ENCODE measurements at places on chromosomes 5 and 9.
A peak's percentile ranks its signal among the peaks of the same experiment; 100 is the strongest.

- no peak for DNase-seq
Measured at GRCh38 chr5:133930813-133931090, 37.7 kb downstream of the C5orf15 start.

DNA sequence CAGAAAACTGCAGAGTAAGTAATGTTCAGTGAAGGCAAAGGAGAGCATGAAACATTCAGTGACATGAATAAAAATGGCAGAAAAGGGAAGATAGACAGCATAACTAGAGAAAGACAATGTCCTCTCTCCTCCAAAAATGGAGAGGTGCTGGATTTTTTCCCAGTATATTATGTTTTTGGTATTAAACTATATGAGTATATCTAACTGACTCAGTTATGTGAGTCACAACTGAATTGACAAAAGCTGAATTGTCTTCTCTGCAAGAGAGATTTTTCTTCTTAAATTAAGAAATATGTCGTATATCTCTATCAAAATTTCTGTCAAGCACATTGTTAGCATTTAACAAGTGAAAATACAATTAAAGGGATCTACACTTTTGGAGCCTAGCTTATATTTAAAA, 375.1 kb downstream of the CHSY3 start:
- no peak for DNase-seq

GRCh38 chr9:69599232-69599971, 72.8 kb downstream of the APBA1 start:
- DNase-seq = no peak

DNA sequence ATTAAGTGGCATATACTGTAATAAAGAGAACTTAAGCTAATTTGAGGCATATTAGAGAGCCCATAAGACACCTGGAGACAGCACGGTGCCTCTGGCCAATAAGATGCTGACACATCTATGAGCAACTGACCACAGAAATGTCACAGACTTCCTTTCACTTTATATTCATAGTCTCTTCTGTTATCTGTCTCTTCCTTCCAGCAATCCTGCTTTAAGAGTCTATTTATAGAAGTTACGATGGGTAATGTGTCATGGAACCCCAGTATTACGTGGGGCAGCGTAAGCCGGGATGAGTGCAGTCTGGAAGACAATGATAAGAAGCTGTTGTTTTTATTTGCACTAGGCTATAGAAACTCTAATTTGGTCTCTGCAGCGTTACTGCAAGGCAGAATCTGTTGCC, 136.8 kb downstream of the CFAP90 start:
- DNase-seq = no peak

DNA sequence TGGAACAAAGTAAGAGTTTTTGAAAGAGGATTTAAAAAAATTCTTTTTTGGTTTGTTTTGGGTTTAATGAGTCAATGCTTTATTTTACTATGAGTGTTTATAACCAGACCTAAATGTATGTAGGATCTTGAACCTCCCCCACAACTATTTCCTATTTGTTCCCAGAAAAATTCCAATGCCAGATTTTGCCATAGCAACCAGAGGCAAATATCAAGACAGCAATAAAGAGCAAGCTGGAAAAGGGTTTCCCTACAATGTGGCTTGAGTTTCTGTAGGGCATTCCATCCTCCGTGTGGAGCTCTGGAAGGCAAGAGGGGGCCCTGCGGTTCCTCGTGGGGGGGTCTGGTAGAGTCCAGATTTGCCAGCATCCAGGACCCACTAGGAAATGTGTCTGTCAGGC, 27.8 kb upstream of the GDNF start:
- no peak for DNase-seq

GRCh38 chr5:88880201-88880600, 2.8 kb downstream of the MEF2C start:
- no peak for DNase-seq

DNA sequence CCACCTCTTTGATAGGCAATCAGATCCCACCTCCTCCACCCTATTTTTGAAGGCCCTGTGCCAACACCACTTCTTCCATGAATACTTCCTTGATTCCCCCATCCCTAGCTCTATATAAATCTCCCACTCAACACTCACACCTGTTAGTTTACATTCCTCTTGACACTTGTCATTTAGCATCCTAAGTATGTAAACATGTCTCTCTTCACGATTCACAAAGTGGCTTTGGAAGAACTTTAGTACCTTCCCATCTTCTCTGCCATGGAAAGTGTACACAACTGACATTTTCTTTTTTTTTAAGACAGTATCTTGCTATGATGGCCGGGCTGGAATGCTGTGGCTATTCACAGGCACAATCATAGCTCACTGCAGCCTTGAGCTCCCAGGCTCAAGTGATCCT, 1.5 kb upstream of the FXN start:
- DNase-seq = no peak

- DNase-seq = no peak
Measured at GRCh38 chr5:113213551-113214425, 221.0 kb downstream of the TSSK1B start.

GRCh38 chr5:144248015-144248414, 77.3 kb downstream of the KCTD16 start:
- no peak for DNase-seq

- DNase-seq = no peak
Measured at GRCh38 chr9:128145536-128145935, 3.7 kb upstream of the LCN2 start.

- peak; percentile 49 for DNase-seq
Measured at GRCh38 chr5:95620030-95620869, at the start of gene GPR150. Gene GPR150, plus strand, starts transcription at chr5:95620087. Its CDS starts 189 bp downstream, at chr5:95620276.

DNA sequence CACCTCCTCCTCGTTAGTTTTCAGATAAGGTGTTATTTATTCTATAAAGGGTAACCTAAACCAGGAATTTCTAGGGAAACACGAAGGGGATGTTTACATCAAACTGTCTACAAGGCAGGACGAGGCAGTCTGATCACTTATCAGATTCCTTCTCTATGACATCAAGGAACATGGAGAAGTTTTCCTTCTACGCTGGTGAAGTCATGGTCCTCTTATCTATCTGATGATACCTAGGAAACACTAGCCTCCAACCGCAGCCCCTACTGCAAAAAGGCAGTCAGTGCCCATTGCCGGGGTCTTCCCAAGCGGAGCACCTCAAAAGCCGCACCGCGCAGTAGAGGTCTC, 1.5 kb downstream of the MPDZ start:
- DNase-seq = no peak

DNA sequence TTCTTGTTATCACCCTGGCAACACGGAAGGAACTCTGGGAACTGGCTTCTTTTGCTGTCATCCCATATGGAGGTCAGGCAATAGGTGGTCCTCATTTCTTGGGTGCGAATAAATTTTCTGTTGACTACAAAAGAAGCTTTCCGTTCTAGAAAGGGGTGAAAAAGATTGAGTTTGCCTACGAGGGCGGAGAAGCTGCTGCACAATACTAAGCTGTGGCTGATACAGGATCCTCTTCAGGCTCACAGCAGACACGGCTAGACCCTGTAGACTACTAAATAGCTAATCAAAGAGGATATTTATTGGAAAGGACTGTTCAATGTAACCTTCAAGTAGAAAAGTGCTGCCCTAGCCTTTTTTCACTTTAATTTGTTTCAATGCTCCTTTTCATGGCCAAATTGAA, 58.1 kb downstream of the TJP2 start:
- DNase-seq = no peak

GRCh38 chr5:96781031-96781971, 26.4 kb downstream of the ERAP1 start:
- DNase-seq = no peak

- DNase-seq = no peak
Measured at GRCh38 chr9:131240047-131240921, 36.0 kb downstream of the FAM78A start.

DNA sequence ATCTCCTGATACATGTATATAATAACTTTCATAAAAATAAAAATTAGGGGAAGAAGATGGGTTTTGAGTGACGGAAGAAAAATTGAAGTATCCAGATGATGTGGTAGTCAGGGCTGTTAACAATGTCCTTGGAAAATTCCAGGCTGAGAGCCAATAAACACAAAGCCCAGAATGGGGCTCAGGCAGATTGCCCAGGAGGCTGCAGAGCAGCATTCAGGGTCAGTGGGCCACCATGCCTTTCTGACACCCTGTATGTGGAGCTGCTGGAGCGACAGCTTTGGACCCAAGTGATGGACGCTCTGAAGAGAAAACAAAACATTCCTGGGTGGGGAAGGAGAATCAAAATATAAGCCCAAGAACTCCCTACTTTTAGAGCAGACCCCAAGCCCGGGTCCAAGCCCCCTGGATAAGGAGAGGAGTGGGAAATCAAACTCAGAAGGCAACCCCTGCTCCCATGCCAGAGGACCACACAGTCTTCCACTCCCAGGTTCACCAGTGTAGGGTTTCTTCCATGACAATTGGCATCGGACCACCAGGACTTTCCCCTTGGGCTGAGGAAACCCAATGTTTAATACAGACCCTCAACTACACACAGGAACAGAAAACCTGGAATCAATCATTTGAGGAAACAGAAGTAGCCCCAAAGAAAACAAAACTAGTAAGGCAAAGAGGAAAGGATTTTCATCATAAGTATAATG, 45.7 kb upstream of the SPATA31C2 start:
- no peak for DNase-seq

- DNase-seq = no peak
Measured at GRCh38 chr5:71830681-71831539, 111.8 kb downstream of the CARTPT start.

GRCh38 chr5:134738963-134739661, 764 bp downstream of the CAMLG start:
- no peak for DNase-seq

- DNase-seq = no peak
Measured at GRCh38 chr5:116382032-116382873, 192.4 kb downstream of the SEMA6A start.

- DNase-seq = no peak
Measured at GRCh38 chr9:136049491-136050265, 45.4 kb downstream of the NACC2 start.

GRCh38 chr5:149765932-149766331, 35.8 kb downstream of the PPARGC1B start:
- no peak for DNase-seq

GRCh38 chr5:180111273-180112002, 39.9 kb upstream of the RNF130 start:
- no peak for DNase-seq

- no peak for DNase-seq
Measured at GRCh38 chr5:6419340-6419852, 29.3 kb upstream of the UBE2QL1 start.

- no peak for DNase-seq
Measured at GRCh38 chr9:20994486-20994885, 37.0 kb downstream of the HACD4 start.

DNA sequence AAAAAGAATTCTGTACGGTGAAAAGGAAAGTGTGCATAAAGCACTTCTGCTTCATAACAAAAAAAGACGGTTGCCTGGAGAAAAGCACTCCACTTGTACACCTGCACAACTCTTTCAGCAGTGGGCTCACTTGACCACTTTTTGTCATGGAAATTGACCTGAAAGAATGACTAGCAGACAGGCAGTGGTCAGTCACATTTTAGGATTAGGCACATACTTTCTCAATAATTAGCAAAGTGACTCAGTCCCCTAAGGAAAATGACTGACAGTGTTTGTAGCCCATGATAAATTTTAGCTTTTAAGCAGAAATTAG, 169.3 kb downstream of the FANCC start:
- no peak for DNase-seq

DNA sequence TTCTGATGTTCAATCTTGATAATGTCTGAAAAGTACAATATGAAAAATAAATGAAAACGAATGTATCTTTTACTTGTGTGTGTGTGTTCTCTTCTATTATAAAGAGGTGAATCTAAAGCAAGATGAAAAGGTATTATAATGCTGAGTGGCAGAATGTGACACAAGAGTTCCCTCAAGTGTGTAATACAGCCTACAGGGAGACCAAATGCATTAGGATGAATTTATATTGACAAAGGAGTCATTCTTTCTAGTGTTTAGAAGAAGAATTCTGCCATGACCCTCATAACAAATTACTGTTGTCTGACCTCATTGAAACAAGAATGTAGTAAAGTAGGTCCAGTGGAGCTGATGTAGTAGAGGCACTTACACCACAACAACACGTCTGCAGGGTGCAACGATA, 1119.0 kb upstream of the CDH10 start:
- DNase-seq = no peak

DNA sequence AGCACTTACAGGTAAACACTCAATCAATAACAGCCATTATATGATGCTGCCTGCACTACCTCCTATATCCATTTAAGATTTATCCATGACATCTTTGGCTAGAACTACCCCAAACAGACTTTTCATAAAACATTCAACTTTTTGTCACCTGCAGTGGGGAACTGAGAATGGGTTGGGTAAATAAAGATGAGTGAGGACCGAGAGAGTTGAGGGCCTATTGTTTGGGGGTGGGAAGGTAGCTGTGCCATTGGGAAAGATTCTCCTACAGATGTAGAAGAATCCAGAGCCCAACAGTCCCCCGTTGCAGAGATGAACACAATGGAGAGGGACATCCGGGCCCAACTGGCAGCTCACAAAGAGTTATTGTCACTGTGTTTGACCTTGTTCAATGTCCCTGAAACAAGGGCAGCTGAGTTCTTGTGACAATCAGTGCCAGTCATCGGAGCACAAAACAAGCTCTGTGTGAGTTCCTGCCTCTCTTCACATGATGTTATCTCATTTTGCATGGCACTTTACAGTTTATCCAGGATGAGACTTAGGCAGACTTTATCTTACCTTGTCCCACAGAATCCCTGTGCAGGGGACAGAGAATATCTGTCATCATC, 11.5 kb upstream of the SLC31A2 start:
- no peak for DNase-seq

- no peak for DNase-seq
Measured at GRCh38 chr9:127603226-127603625, 8.9 kb upstream of the STXBP1 start.

DNA sequence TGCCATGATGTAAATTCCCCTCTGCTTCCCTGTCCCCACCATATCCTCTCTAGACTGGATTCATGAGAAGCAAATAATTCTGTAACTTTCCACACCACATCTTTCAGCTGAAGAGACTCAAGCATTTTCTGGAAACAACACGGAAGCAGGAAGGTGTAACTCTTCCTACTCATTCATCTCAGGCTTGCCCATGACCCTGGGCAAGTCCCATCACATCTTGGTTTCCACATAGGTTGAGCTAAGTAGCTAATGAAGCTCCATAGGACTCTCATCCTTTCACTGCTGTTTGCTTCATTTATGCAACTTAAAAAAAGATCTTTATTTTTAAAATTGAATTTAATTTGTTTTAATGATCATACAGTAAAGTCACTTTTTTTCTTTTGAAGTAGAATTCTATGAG, 32.7 kb upstream of the STARD4 start:
- no peak for DNase-seq

DNA sequence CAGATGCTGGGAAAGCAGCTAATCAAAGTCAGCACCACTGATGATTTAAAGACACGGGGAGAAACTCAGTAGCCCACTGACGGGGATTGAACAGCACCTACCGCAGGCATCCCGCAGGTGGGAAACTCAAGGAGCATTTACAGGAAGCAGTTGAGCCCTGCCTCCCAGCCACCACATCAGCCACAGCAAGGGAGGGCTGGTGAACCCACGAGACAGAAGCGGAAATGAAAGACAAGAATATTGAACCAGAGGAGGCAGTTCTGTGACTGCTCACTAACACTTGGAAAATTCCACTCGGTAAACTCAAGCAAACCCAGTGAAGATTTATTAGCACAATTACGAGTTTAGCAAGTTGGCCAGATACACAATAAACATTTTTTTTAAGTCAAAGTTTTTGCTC, 10.6 kb upstream of the FAM163B start:
- DNase-seq = peak; percentile 18

GRCh38 chr9:86369810-86370209, 15.6 kb upstream of the TUT7 start:
- no peak for DNase-seq
